ENCODE measurements at places on chromosomes 13 and 19.
A peak's percentile ranks its signal among the peaks of the same experiment; 100 is the strongest.

GRCh38 chr13:37074703-37075102 is 15.2 kb upstream of the SUPT20H start:
- DNase-seq = peak; percentile 16

GRCh38 chr13:101144808-101145419 is 271.4 kb downstream of the NALCN start:
- peak; percentile 51 for DNase-seq

GRCh38 chr13:66323745-66324347 is 906.3 kb downstream of the PCDH9 start:
- no peak for DNase-seq

DNA sequence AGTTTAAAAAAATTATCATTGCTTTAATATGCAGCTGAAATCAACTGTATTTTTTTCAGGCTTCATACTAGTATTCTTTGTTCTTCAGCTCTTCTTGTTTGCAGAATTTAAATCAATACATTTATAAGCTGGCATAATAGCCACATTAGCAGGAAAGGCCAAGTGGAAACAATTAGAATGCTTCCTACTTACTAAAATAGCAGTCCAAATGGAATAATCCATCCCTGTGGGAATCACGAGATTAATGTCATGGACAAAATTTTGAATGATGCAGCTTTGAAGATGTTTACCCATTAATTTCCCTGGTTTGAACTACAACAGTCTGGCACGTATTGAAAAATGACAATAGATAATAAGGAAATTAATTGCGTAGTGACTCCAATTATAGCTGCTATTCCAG is 2650.8 kb downstream of the PCDH9 start:
- no peak for DNase-seq

GRCh38 chr13:21703846-21704245 is 33.0 kb downstream of the FGF9 start:
- no peak for DNase-seq

GRCh38 chr13:24500977-24501376 is 11.6 kb downstream of the PARP4 start:
- DNase-seq = peak; percentile 47

GRCh38 chr19:40800997-40801377 is 2.0 kb downstream of the EGLN2 start:
- DNase-seq = no peak

- DNase-seq = no peak
These were observed 152.1 kb downstream of the KCTD15 start for GRCh38 chr19:33948651-33949335.

- no peak for DNase-seq
These were observed 239.4 kb downstream of the TEX29 start for GRCh38 chr13:111559612-111560403.

GRCh38 chr13:28553971-28554370 is 59.0 kb upstream of the FLT1 start:
- no peak for DNase-seq

DNA sequence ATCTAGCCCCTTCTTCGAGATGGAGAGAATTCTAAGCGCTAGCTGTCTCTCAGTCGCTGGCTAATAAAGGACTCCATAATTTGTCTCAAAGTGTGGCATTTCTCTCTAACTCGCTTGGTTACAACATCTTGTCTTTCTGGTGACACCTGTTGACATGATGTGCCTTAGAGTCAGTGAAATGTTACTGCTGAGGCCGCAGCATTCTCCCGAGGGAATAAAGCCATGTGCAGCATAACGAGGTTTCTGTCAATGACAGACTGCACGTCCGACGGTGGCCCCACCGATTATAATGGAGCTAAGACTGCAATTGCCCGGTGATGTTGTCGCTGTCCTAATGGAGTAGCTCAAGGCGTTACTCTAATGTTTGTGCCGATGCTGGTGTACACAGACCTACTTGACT is 20.3 kb upstream of the GPR32 start:
- no peak for DNase-seq

DNA sequence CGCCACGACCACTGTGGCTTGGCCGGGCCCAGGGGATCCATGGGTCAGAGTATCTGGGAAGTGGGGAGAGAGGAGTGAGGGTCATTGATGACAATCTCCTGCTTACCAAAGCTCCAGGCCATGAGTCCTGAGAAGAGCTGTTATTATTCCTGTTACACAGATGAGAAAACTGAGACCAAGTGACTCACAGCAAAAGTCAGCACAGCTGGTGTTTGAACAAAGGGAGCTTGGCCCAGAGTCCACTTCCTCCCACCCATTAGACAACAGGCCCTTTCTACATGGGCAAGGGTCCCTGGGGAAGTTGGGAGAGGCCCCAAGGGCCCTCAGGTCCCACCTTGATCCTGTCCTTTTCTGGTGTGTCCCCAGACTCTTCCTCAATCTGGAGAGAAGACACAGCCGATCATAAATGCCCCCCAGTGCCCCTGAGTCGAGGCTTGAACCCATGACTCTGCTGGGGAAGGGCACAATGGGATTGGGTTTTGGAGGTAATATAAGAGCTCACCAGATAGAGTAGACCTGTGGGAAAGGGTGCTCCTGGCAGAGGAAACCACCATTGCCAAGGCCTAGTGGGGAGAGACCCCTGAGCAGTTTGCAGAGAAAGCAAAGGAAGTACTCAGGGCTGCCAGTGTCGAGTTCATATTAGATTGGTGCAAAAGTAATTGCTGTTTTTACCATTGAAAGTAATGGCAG is 6.8 kb downstream of the FUT6 start:
- DNase-seq = no peak

DNA sequence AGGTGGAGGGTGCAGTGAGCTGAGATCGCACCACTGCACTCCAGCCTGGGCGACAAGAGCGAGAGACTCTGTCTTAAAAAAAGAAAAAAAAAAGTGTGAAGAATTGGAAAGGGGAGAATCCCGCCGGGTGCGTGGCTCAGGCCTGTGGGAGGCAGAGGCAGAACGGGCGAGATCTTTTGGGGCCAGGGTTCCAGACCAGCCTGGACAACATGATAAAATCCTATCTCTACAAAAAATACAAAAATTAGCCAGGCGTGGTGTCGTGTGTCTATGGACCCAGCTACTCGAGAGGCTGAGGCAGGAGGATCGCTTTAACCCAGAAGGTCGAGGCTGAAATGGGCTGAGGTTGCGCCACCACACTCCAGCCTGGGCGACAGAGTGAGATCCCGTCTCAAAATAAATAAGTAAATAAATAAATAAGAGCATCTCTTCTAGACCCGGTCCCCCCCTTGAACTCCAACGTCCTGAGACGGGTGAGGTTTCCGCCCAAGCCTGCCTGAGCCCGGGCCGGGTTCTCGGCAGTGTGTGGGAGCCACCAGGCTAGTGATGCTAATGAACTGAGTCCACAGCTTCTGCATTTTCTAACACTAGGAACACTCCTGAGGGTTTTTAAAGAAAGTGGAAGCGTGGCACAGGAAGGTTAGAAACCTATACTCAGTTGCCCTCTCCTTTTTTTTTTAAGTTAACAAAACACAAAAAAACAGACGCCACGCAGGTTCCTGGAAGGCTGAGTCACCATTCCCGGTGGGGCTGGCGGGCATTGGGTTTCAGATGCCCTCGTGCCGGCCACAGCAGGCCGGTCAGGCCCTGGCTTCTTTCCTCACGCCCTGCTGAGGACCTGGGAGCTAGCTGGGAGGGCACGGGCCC is 22.0 kb downstream of the GPX4 start:
- no peak for DNase-seq

DNA sequence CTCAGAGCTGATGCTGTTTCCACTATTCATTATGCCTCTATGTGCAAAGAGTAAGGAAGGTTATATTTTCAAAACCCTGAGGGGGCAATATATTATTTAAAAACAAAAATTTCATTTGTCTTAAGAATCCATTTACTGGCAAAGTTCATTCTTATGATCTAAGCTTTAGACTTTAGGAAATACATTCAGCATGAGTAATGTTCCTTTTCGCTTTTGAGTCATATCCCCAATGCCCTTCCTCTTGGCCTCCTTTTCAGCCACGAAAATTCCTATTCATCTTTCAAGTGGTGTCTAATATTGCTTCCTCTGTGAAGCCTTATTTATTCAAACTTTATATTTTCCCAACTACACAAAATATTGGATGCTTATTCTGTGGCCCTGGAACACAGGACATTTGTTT is 1317.0 kb downstream of the PCDH9 start:
- DNase-seq = no peak

- no peak for DNase-seq
These were observed 10.4 kb downstream of the SAMD4B start for GRCh38 chr19:39352381-39353255.

DNA sequence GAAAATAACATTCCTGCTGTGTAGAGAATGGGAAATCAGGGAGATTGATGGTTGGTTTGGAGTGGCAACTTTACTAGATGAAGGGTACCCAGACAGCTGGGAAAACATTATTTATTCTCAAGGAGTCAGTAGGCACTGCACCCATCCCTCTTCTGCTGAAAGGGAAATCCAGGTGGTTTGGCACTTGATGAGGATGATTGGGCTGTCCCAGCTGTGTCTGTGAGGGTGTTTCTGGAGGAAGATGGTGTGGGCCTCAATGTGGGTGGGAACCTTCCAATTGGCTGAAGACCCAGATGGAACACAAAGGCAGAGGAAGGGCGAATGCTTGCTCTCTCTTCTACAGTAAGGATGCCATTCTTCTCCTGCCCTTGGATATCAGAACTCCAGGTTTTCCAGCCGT is 10.4 kb upstream of the SACS start:
- no peak for DNase-seq

DNA sequence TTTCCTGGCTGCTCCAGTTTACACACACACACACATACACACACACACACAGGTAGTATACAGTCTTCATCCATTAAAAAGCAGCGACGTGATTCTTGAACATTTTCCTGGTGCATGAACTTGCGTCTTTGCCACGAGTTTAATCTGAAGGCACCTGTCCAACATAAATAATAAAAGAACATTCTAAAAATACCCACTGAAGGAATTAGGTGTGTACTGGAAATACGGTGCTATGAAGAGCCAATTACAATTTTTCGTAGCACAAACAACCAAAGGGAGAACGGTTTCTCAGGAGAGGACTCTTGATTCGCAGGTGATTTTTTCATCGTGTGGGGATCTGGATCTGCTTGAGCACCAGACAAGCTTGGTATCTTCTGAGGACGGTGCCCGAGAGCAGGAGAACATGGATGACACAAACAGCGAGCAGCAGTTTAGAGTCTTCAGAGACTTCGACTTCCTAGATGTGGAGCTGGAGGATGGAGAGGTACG is 61.2 kb downstream of the ZAR1L start:
- no peak for DNase-seq

- DNase-seq = no peak
These were observed 89.7 kb downstream of the AKAP11 start for GRCh38 chr13:42361701-42362100.

- DNase-seq = no peak
These were observed 6.5 kb downstream of the ATP4A start for GRCh38 chr19:35556846-35557538.

DNA sequence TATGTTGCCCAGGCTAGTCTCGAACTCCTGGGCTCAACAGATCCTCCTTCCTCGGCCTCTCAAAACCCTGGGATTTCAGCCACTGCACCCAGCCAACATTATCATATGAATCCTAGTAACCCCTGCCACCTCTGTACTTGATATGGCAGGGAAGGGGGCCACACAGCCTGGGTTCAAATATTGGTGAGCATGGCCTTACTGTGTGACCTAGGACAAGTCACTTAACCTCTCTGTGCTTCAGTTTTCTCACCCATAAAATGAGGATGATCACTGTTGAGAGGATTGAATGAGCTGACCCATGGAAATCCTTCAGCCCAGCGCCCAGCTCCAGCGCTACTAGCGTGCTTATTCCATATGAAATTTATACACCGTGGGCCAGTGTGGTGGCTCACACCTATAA is 3.6 kb upstream of the COMP start:
- no peak for DNase-seq

- DNase-seq = no peak
These were observed 2662.9 kb upstream of the PCDH20 start for GRCh38 chr13:64078480-64078936.

- DNase-seq = peak; percentile 37
These were observed 1.6 kb downstream of the PKN1 start for GRCh38 chr19:14434543-14435319.

- DNase-seq = no peak
These were observed 13.6 kb downstream of the CSNK1G2 start for GRCh38 chr19:1954532-1954933.

GRCh38 chr19:45994456-45994997 is 740 bp upstream of the CCDC61 start:
- DNase-seq = no peak

DNA sequence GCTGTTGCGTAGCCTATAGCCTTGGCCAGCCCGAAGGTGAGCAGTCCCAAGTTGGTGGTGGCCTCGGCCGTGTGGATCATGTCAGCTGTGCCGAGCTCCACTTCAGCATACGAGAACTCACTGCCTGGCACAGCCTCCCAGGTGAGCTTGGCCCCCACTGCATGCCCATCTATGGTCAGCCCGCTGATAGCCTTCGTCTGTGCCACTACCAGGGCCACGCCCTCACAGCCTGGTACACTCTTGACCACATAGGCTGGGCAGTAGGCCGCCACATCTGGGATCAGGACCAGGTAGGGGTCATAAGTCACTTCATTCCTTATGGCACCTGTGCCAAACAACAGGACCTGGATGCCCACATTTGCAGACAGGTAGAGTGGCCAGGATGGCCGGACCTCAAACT is 7.4 kb downstream of the FCGBP start:
- no peak for DNase-seq

DNA sequence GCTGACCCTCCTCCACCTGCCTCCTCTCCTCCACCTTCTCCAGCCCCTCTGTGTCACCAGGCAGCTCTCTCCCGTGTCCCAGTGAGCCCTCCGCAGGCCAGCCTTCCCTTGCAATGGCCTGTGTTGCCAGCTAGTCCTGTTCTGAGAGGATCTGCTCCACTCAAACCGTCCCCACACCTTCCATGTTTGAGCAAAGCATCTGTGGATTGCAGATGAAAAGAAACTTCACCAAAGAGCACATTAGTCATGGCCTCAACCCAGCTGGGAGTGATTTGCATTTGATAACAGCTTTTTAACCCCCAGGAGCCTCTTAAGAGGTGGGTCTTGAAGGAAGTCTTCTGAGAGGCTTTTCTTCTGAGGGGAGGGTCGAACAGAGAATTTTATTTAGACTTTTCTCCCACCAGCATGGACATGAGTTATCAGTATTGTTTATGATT is 72.8 kb downstream of the COL4A2 start:
- no peak for DNase-seq

GRCh38 chr13:96551546-96551945 is 442.7 kb downstream of the OXGR1 start:
- no peak for DNase-seq

GRCh38 chr13:20101467-20102316 is 59.2 kb downstream of the GJA3 start:
- no peak for DNase-seq

- no peak for DNase-seq
These were observed 56.1 kb upstream of the TNFRSF19 start for GRCh38 chr13:23514076-23514475.

All from activated CD4-positive, alpha-beta T cell treated with anti-CD3 and anti-CD28 coated beads, Interleukin-2, amount 50 U/mL, for 16 hours (primary cell).